H1 (cell line): ENCODE measurements at places on chromosomes 1 and 21. TPM values are rescaled to one million over a fixed set of nuclear protein-coding genes. Genes with fewer than 3 reads are reported as not detected.

GRCh38 chr1:156246781-156247459 lies 936 bp downstream of the PAQR6 start:
- H3K27ac ChIP-seq: no peak overlapping the region
- DNase-seq: no peak
- no peaks in the 10 kb centered on the region for H3K27me3 ChIP-seq
- H3K4me1 ChIP-seq: peaks cover 14% of the 10 kb centered on the region

- no peak overlapping the region for H3K27ac ChIP-seq
- H3K36me3 ChIP-seq: peaks cover 21% of the 10 kb centered on the region
- H3K4me3 ChIP-seq: no peak overlapping the region
- no peaks in the 10 kb centered on the region for H3K27me3 ChIP-seq
Measured at GRCh38 chr21:42737951-42738590, 84.7 kb downstream of the PDE9A start.

GRCh38 chr21:46319186-46319585 lies 4.5 kb downstream of the C21orf58 start:
- no peak overlapping the region for H3K4me3 ChIP-seq
- peaks cover 7% of the 10 kb centered on the region; the same call in 1 of the 2 replicates for H3K36me3 ChIP-seq

Gene ADGRB2
- 25.8 and 26.2 TPM in 2 replicates for total RNA-seq

- no peaks in the 10 kb centered on the region for H3K27me3 ChIP-seq
- no peak overlapping the region for H3K27ac ChIP-seq
- H3K4me1 ChIP-seq: peaks cover 15% of the 10 kb centered on the region
Measured at GRCh38 chr1:30856260-30856790, 52.2 kb downstream of the SDC3 start.

Gene SNRPE
- 419 and 461 TPM in 2 replicates for total RNA-seq

DNA sequence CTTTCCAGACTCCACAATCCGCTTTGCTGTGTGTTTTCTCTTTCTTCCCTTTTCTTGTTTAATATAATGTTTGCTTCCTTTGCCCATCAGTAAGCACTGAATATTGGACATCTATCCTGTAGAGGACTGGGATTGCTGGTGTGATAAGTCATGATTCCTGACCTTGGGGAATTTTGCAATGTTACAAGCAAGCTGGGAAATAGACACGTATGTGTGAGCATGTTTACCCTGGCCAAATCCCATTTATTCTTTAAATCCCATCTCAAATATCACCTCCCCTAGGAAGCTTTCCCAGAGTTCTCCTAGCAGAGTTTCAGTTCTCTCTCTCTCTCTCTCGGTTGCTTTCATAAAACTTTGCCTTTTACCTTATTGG lies 155.3 kb downstream of the ROR1 start:
- DNase-seq: no peak
- no peaks in the 10 kb centered on the region; the same call in 1 of the 2 replicates for H3K4me1 ChIP-seq
- no peak overlapping the region for H3K27ac ChIP-seq
- no peaks in the 10 kb centered on the region for H3K27me3 ChIP-seq
- no peak overlapping the region for H3K4me3 ChIP-seq
- no peaks in the 10 kb centered on the region for H3K36me3 ChIP-seq

DNA sequence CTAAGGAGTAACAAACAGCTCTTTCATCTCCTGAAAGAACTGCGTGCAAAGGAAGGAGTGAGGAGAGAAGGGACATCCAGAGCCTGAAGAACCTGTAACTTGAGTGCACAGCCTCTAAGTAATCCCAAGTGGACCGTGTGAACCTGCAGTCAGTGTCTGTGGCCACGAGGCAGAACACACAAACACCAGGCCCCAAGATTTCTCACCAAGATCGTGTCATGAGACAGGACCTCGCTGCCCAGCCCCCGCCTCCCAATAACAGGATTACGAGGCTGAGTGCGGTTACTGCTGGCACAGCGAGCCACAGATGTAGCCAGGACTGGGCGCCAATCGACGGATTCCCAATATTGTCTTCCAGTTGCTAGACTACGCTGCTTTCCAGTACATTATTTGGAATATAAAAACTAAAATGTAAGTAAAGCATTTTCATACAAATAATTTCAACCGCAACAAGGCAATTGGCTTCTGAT lies 101.3 kb upstream of the SLC25A33 start:
- H3K4me3 ChIP-seq: no peak overlapping the region
- no peak for DNase-seq
- peaks cover 3% of the 10 kb centered on the region for H3K4me1 ChIP-seq
- H3K36me3 ChIP-seq: no peaks in the 10 kb centered on the region
- H3K27me3 ChIP-seq: no peaks in the 10 kb centered on the region
- no peak overlapping the region for H3K27ac ChIP-seq

Gene SPRR5
- not detected in 2 replicates for total RNA-seq

Gene SMAP2
- 5.0 and 5.5 TPM in 2 replicates for total RNA-seq

Gene DHRS3
- 32.5 and 37.8 TPM in 2 replicates for total RNA-seq

Gene ACBD6
- total RNA-seq: 52.0 and 58.0 TPM in 2 replicates

- H3K4me3 ChIP-seq: no peak overlapping the region
- H3K27me3 ChIP-seq: no peaks in the 10 kb centered on the region
- no peaks in the 10 kb centered on the region for H3K36me3 ChIP-seq
- H3K27ac ChIP-seq: no peak overlapping the region
Measured at GRCh38 chr1:58497499-58497898, 49.0 kb downstream of the OMA1 start.

Gene VPS26C
- total RNA-seq: 68.1 and 71.6 TPM in 2 replicates
